ENCODE measurements at places on chromosomes 4 and X.

- no peak for DNase-seq
Observed at GRCh38 chr4:151917145-151917734, 156.4 kb upstream of the GATB start.

GRCh38 chrX:3252744-3253143, 93.7 kb downstream of the MXRA5 start:
- DNase-seq: no peak

GRCh38 chr4:17126321-17126966, 228.0 kb upstream of the LDB2 start:
- DNase-seq: no peak

- DNase-seq: no peak
Observed at GRCh38 chr4:173332021-173332487, 2.1 kb downstream of the HMGB2 start.

- DNase-seq: no peak
Observed at GRCh38 chrX:64093761-64094160, 111.7 kb downstream of the AMER1 start.

DNA sequence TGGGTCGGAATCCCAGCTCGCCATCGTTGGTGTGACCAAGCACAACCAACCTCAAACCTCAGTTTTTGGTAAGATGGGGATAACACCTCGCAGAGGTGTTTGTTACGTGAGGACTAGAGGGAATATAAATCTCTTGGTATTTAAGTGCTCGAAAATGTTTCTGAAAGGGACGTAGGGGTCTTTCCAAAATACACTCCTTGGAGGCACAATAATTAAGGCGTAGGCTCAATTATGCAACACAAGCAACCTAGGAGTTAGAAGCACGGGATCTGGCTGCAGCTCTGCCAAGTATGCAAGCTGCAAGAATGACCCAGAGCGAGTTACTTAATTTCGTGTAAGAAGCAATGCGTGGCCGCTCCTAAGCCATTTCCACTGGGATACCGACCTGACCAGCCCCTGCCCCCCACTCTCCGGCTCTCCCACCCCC, 552 bp downstream of the ADH5 start:
- no peak for DNase-seq

- no peak for DNase-seq
Observed at GRCh38 chrX:13692771-13693231, 3.9 kb downstream of the RAB9A start.

DNA sequence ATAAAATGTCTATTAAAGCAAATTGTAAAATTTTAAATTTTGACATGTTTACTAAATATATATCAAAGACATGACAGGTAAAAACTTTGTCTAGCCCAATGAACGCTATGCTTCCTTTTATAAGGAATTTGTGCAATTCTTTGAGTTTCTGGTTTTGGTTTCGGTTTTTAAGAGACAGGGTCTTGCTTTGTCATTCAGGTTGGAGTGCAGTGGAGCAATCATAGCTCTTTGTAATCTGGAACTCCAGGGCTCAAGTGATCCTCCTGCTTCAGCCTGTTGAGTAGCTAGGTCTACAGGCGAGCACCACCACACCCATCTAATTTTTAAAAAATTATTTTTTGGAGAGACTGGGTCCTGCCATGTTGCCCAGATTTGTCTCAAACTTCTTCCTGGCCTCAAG, 60.7 kb downstream of the BLTP1 start:
- no peak for DNase-seq

DNA sequence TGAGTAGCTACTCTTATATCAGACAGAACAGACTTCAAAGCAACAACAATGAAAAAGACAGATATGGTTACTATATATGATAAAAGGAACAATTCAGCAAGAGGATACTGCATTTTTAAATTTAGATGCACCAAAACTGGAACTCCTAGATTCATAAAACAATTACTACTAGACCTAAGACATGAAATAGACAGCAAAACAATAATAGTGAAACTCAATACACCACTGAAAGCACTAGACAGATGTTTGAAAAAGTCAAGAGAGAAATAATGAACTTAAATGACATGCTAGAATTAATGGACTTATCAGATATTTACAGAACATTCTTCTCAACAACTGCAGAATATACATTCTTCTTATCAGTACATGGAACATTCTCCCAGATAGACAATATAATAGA, 99.5 kb upstream of the ITM2A start:
- no peak for DNase-seq

DNA sequence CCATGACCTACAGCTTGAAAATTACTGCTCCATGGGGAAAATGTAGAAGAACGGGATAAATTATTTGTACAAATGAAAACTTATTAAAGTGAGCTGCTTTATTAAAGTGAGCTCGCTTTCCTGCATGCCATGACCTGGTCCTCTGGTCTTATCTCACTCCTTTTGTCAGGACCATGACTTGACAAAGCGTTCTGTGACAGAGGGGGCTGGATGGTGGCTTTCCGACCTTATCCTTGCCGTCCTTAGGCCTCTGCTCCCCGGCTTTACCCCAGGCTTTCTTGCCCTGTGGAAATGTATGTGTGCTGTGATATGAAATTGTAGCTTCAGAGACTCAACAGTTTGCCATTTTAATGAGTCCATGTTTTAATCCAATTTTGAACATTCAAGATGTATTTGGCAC, 44.0 kb upstream of the FBXW7 start:
- no peak for DNase-seq

DNA sequence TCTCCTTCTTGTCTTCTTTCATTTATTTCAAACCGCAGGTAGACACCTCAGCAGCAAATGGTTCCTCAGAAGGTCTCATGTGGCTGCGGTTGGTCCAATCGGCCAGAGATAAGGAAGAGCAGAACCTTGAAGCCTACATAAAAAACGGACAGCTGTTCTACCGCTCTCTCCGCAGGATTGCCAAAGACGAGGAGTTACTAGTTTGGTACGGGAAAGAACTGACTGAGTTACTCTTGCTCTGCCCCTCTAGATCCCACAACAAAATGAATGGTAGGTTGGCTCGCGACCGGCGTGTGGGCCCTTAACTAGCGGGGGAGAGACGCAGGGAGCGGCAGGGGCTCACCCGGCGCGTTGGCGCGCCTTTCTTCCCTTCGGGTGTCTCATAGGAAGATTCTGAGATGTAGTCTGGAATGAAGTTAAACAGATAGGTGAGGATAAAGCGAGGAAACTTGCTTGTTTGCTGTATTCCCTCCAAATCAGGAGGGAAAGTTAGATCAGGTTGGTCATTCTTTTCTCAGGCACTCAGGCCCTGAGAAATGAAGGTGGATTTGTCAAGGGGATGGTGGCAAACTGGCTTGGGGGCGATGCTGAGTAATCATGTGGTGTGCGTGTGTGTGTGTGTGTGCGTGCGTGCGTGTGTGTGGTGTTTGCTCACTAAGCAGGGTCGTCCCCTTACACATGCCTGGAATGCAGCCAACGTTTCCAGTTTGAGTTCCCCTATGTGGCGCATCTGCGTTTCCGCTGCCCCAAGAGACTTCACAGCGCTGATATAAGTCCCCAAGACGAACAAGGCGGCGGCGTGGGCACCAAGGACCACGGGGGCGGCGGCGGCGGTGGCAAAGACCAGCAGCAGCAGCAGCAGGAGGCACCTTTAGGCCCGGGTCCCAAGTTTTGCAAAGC, 4.2 kb downstream of the PRDM8 start:
- no peak for DNase-seq

DNA sequence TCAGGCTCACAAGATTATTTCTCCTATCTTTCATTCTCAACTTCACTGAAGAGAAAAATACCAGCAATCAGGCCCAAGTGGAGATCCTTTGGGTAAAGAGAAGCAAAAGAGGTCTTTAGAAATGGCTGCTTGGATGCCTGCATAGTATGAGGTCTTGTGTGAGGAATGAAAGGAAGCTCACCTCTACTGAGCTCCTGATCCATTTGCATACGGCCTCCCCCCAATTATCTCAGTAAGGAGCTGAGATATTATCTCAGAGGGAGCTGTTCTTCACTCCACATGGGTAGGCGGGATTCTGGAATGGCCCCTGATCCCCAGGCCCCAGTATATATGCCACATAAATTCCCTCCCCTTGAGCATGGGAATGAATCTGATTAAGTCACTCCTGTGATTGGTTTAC, 75.8 kb downstream of the EVC2 start:
- DNase-seq: no peak

DNA sequence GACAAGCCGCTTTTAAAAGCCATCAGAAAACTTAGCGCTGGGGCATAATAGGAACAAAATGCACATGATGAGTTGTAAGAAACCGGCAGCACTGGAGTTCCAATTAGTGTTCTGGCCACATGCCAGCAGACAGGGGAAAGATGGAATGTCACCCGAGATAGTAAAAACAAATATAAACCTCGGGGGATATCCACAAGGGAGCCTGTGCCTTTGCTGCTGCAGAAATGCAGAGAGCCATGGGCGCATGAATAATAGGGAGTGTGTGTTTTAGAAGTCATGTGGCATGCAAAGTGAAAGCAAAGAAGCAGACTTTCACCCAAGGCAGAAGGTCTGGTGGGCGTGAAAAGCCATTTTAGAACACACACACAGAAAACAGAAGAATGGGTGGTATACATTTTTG, 19.1 kb downstream of the GPRASP3 start:
- no peak for DNase-seq

DNA sequence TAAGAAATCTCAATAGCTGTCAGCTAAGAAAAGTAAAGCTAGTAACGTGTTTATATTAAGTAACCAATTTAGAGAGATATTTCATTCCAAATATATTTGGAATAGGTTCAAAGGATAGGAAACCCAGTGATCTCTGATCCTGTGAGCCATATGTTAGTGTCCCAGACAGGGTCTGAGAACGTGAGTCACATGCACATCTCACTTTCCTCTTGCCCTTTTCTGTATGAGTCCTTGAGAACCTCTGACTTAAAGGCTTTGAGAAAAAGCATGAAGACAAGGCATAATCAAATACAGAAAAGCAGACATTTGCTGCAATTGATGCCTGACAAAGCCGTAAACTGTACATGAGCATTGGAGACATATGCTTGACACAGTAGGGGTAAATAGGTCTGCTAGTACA, 655.1 kb upstream of the ADGRL3 start:
- DNase-seq: no peak

- DNase-seq: no peak
Observed at GRCh38 chr4:17866810-17867209, 56.0 kb downstream of the NCAPG start.

- DNase-seq: no peak
Observed at GRCh38 chrX:23133551-23133950, 133.8 kb downstream of the DDX53 start.

DNA sequence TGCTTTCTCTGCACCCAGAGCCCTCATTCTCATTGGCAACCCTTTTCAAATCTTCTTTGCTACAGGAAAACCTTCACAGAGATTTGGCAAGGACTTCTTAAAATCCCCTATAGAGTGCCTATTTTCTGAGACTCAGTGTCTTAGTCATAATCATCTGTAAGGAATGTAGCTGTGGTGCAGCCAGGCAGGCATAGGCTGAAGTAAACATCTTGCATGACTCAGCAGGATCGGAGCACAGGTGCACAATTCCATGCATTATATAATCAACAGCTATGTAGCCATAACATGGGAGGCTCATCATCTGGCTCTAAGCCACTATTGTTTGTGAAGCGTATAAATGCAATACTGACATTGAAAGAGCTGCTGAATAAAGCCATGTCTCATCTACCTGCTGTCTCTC, 368.8 kb downstream of the MAGEE1 start:
- no peak for DNase-seq

DNA sequence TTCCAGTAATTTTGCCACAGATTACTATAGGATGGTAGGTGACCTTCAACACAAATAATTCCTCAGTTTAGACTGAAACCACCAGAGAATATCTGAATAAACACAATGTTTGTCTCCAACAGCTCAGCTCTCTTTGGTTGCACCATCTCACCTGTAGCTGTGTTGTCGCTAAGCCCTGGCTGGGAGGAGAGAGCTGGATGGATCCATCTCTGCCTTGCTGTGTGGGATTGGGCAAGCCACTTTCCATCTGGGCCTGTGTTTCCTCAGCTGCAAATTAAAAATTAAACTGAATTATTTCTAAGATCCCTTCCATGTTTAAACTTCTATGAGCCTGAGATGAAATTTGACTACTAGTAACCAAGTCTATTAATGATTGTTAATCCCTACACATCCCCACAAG, 310.2 kb downstream of the FBXW7 start:
- no peak for DNase-seq

DNA sequence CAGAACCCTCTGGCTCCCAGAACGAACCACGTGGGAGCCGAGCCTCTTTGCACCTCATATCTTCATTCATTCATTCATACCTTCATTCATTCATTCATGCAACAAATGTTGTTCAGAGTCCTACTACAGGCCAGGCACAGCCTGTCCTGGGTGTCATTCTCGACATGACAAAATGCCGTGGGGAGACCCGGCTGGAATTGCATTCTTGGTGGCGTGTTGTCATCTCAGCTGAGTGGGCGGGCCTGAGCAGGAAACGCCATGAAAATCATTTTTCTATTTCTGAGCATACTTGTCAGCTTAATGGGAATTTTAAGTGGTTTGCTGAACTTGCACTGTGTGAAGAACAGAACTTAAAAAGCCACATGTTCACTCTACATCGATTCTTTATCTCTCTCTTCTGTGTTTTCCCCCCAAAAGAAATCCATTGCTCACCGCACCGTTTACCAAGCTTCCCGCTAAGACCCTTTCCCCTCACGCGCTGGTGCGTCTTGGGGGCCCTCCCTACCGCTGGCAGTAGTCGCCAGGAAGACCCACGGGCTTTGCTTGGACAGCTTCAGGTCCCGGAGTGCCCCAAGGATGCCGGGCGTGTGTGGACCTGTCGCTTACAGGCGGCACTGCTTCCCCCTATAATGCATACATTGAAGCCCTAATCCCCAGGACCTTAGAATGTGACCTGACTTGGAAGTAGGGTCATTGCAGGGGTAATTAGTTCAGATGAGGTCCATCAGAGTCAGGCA, 41.6 kb upstream of the HMX1 start:
- no peak for DNase-seq

- DNase-seq: no peak
Observed at GRCh38 chr4:57973819-57974218, 863.6 kb upstream of the IGFBP7 start.
